Activated CD4-positive, alpha-beta T cell treated with anti-CD3 and anti-CD28 coated beads for 36 hours (primary cell): ENCODE measurements at places on chromosomes 3 and 15. TPM values are rescaled to one million over a fixed set of nuclear protein-coding genes. Genes with fewer than 3 reads are reported as not detected.

DNA sequence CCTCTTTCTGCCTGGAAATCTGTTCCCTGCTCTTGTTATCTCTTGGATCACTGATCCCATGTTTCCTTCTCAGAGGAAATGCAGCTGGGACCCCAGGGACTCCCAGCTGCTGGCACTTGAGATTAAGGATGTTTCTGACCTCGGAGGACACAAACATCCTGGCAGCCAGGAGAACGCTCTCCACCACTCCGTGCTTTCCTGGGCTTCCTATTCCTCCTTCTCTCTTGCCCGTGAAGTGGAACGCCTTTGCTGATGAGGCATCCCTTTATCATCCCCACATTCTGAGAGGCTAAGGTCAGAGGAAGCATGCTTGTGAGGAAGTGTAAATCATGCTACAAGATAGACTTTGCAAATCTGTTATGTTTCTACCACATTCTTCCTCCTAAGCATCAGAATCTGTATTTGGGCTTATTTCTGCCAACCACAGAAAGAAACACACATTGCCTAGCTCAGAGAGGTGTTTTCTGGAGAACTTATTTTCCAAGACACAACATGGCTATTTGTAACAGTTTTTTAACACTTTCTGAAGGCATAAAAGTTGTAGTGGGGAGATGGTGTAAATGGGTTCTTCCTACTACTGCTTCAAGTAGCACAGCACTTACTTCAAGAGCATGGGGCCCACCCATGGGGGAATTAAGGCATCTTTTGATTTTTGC, 25.6 kb upstream of the LDHAL6B start:
- DNase-seq: no peak
- peaks cover 4% of the 10 kb centered on the region for H3K4me1 ChIP-seq
- H3K27me3 ChIP-seq: peaks cover 10% of the 10 kb centered on the region
- no peaks in the 10 kb centered on the region for H3K36me3 ChIP-seq
- no peak overlapping the region for H3K4me3 ChIP-seq
- no peak overlapping the region for H3K27ac ChIP-seq

- H3K4me3 ChIP-seq: no peak overlapping the region
- peaks cover 2% of the 10 kb centered on the region for H3K27me3 ChIP-seq
- no peaks in the 10 kb centered on the region for H3K4me1 ChIP-seq
- H3K36me3 ChIP-seq: no peaks in the 10 kb centered on the region
Measured at GRCh38 chr3:138148503-138148902, 16.3 kb upstream of the A4GNT start.

The ADAMTS17 gene
- 0.57 TPM for total RNA-seq

DNA sequence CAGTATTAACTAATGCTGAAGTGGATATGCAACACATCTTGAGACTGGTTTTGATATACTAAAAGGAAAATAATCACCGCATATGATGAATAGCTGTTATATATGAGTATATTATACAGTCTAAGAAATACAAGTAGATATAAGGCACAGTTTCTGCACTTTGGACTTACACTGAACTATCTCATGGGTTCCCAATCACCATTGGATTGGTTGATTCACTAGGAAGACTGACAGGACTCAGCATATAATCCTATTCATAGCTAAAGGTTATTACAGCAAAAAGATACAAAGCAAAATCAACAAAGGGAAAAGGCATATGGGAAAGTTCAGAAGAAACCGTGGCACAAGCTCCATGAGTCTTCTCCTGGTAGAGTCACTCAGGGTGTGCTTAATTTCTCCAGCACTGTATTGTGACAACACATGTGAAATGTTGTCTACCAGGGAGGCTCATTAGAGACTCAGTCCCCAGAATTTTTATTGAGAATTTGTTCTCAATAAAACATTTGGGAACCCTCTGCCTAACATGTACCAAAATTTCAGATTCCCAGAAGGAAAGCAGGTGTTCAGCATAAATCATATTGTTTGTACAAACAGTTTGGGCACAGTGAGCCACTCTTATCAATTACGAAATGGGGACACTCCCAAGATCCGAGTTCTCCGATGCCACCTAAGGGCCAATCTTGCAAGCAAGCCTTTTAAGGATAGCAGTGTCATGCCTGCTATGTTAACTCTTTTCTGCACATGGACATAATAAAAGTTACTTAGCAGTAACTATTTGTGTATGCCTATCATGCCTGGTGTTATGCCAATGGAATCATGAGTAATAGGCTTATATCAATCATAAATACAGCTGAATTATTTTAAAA, 26.8 kb downstream of the CMC1 start:
- DNase-seq: no peak
- peaks cover 57% of the 10 kb centered on the region for H3K36me3 ChIP-seq
- no peaks in the 10 kb centered on the region for H3K27me3 ChIP-seq
- H3K4me1 ChIP-seq: peaks cover 4% of the 10 kb centered on the region
- no peak overlapping the region for H3K27ac ChIP-seq

DNA sequence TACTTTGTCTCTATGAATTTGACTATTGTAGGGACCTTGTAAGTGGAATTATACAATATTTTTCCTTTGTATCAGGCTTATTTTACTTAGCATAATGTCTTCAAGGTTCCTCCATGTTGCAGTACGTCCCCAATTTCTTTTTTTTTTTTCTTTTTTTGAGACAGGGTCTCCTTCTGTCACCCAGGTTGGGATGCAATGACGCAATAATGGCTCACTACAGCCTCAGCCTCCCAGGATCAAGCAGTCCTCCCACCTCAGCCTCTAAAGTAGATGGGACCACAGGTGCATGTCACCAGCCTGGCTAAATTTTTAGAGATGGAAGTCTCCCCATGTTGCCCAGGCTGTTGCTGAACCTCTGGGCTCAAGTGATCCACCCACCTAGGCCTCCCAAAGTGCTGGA, 40.5 kb upstream of the RPS17 start:
- no peak for DNase-seq
- no peak overlapping the region for H3K27ac ChIP-seq
- peaks cover 14% of the 10 kb centered on the region for H3K27me3 ChIP-seq
- H3K36me3 ChIP-seq: no peaks in the 10 kb centered on the region
- no peak overlapping the region for H3K4me3 ChIP-seq
- no peaks in the 10 kb centered on the region for H3K4me1 ChIP-seq

- DNase-seq: no peak
- H3K4me1 ChIP-seq: peaks cover 3% of the 10 kb centered on the region
- no peak within 1 kb of the TSS for H3K27ac ChIP-seq
- H3K36me3 ChIP-seq: no peaks in the 10 kb centered on the region
Measured at GRCh38 chr15:51094606-51095569, at the start of gene TNFAIP8L3. Gene TNFAIP8L3 (minus strand): TSS chr15:51094906. CDS start chr15:51094595, 311 bp downstream.

DNA sequence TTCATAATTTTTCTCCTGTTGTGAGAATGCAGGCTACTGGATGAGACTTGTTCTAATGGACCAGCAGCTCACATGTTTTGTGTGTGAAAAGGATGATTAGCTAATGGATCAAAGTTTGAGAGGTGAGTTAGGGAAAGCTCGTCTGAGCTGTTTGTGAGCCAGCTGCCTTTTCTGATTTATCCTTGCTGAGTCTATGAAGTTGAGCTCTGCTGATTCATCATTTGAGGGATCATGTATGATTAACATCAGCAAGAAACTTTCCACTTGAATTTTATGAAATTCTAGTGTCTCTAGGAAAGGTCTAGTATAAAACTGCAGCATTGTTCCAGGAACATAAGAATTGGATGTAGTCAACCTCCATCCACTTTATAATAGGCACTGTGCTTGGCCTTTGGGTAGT, 698.7 kb downstream of the NTRK3 start:
- DNase-seq: no peak
- H3K4me1 ChIP-seq: no peaks in the 10 kb centered on the region
- H3K27me3 ChIP-seq: no peaks in the 10 kb centered on the region
- H3K27ac ChIP-seq: no peak overlapping the region
- no peaks in the 10 kb centered on the region for H3K36me3 ChIP-seq

GRCh38 chr15:62209322-62209721, 44.2 kb upstream of the C2CD4B start:
- H3K36me3 ChIP-seq: no peaks in the 10 kb centered on the region
- no peak overlapping the region for H3K4me3 ChIP-seq
- H3K27ac ChIP-seq: no peak overlapping the region
- H3K27me3 ChIP-seq: peaks cover 6% of the 10 kb centered on the region
- no peak for DNase-seq
- peaks cover 8% of the 10 kb centered on the region for H3K4me1 ChIP-seq

The RFX7 gene
- 24.0 TPM for total RNA-seq

DNA sequence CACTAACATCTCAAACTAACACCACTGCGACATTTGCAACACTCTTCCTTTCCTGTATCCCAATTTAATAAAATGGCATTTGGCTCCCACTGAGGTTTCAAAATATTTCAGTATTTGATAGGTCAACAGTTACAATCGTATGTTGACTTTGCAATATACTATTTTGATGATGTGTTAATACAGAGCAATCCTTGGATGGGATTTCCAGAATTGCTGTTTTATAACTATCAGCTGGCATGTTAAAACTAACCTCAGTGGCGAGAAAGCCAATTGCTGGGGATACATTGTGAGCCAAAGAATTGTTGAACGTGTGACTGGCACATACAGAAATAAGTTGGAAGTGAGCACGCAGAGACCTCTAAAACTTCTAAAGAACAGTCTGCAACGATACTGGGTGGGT, 226.1 kb upstream of the LYSMD4 start:
- H3K27ac ChIP-seq: no peak overlapping the region
- H3K36me3 ChIP-seq: no peaks in the 10 kb centered on the region
- H3K4me1 ChIP-seq: peaks cover 11% of the 10 kb centered on the region
- H3K4me3 ChIP-seq: no peak overlapping the region

DNA sequence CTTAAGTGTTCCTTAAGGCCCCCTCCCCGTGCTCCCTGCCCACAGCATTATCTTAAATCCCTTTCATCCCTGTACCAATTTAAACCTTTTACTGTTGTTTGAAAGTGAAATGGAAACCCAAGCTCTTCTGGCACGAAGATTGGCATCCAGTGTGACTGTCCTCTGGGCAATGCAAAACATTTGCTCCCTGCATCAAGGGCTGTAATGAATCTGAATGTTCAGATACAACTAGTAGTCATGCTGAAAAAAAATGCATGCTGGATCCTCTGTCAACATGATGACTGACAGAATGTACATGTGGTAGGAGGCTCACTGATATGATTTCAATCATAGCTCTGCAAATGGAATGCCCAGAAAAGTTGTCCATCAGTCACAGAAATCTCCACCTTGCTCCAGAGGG, 8.1 kb upstream of the CDIN1 start:
- H3K27me3 ChIP-seq: peaks cover 10% of the 10 kb centered on the region
- no peak overlapping the region for H3K4me3 ChIP-seq
- no peaks in the 10 kb centered on the region for H3K4me1 ChIP-seq
- no peak overlapping the region for H3K27ac ChIP-seq
- no peak for DNase-seq
- H3K36me3 ChIP-seq: no peaks in the 10 kb centered on the region

- H3K4me1 ChIP-seq: no peaks in the 10 kb centered on the region
- DNase-seq: no peak
- no peak overlapping the region for H3K27ac ChIP-seq
- no peak overlapping the region for H3K4me3 ChIP-seq
- peaks cover 2% of the 10 kb centered on the region for H3K27me3 ChIP-seq
Measured at GRCh38 chr15:25886498-25887140, 23.5 kb upstream of the ATP10A start.

The GANC gene
- total RNA-seq: 24.8 TPM

GRCh38 chr15:67892559-67893377, 52.9 kb upstream of the RNU6-1 start:
- DNase-seq: no peak
- no peak overlapping the region for H3K27ac ChIP-seq
- H3K36me3 ChIP-seq: no peaks in the 10 kb centered on the region
- H3K4me1 ChIP-seq: peaks cover 5% of the 10 kb centered on the region

- H3K27ac ChIP-seq: no peak overlapping the region
- no peaks in the 10 kb centered on the region for H3K4me1 ChIP-seq
- no peaks in the 10 kb centered on the region for H3K27me3 ChIP-seq
- H3K4me3 ChIP-seq: no peak overlapping the region
- H3K36me3 ChIP-seq: no peaks in the 10 kb centered on the region
Measured at GRCh38 chr3:139557041-139557440, 17.5 kb upstream of the RBP1 start.
